Stimulated activated CD8-positive, alpha-beta memory T cell treated with anti-CD3 and anti-CD28 coated beads, Interleukin-15, amount 100 ng/mL, for 24 hours (primary cell): ENCODE measurements at places on chromosomes 4 and X.

- DNase-seq, result no peak
Observed at GRCh38 chr4:145177906-145178538, 2.4 kb downstream of the OTUD4 start.

DNA sequence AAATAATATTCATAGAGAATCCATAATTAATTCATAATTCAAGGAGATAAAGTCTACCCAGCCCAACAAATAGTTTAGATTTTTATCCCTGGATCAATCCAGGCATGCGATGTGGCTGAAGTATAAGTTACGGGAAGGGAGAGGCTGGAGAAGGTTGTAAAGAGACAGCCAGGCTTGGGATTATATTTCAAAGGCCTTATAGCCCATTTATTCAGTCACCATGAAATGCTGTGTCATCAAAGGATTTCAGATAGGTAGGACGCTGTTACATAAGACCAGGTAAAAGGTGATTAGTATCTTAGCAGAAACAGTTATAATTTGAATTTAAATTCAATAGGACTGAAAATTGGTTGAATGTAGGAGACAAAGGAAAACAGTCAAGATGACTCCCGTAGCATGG, 73.0 kb upstream of the NFKB1 start:
- DNase-seq, result no peak

DNA sequence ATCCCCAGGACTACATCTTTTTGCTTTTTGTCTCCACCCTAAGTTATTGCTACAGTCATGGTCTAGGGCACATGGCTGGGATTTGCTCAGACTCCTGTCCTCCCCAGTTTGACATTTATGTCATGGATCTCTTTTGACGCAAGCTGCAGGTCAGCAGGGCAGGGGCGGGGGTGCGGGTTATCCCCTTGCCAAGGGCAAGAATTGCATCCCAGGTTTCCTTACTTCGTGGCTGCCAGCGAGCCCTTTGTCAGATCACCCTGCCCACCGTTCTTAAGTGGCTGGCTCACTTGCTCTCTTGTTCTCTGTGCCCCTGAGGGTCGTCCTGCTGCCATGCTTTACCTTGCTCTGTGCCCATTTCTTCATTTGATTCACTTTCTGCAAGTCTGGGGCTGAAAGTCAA, 21.1 kb upstream of the UBA1 start:
- DNase-seq, result no peak

- DNase-seq, result no peak
Observed at GRCh38 chr4:156638925-156639605, 332.5 kb downstream of the PDGFC start.

GRCh38 chr4:54384563-54384962, 155.5 kb downstream of the PDGFRA start:
- no peak for DNase-seq

DNA sequence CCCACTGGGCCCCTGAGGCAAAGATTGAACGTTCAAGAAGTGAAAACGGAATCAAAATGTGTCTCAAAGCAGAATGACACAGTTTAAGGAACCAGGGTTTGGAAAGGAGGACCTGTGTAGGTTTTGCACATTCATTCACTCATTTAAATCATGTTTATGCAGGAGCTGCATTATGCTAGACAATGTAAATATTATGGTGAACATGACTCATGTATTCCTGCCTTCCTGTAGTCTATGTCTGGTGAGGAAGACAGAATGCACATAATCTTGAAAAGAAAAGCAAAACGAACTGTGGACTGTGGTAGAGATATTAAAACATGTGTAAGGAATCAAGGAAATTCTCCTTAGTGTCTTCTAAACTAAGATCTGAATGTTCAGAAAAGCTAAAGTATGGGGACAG, 311.8 kb upstream of the SMIM31 start:
- DNase-seq, result no peak

GRCh38 chrX:150007356-150007755, 69.1 kb upstream of the EOLA2 start:
- DNase-seq, result no peak

GRCh38 chr4:122503214-122503613, 46.7 kb upstream of the IL2 start:
- DNase-seq, result no peak
